ENCODE measurements at places on chromosomes 12 and 14. TPM values are rescaled to one million over a fixed set of nuclear protein-coding genes. Genes with fewer than 3 reads are reported as not detected.
A peak's percentile ranks its signal among the peaks of the same experiment; 100 is the strongest.

Gene TTC6
- not detected for total RNA-seq

DNA sequence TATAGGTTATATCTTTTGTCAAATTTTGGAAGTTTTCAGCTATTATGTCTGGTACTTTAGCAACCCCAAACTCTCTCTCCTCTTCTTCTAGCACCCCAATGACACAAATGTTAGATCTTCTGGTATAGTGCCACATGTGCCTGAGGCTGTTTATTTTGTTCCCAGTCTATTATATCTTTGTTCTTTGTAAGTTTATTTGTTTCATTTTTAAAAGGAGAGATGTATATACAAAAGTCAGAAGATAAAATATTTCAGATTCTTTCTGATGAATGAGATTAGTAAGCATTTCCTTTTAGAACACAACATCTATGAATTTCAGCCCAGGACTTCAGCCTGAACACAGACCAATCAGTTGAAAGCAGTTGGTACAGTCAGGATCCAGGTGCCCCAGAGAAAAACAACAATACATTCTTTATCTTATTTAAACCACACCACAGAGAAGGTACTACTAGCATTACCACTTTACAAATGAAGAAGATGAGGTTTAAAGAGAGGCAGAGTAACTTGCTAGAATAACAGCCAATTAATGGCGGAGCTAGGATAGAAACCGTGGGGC, 114.1 kb upstream of the BTG1 start:
- no peak for DNase-seq

GRCh38 chr12:99957866-99958466, 26.8 kb downstream of the ANKS1B start:
- DNase-seq, result no peak

- no peak for DNase-seq
Measured at GRCh38 chr14:89304972-89305703, 111.9 kb downstream of the FOXN3 start.

DNA sequence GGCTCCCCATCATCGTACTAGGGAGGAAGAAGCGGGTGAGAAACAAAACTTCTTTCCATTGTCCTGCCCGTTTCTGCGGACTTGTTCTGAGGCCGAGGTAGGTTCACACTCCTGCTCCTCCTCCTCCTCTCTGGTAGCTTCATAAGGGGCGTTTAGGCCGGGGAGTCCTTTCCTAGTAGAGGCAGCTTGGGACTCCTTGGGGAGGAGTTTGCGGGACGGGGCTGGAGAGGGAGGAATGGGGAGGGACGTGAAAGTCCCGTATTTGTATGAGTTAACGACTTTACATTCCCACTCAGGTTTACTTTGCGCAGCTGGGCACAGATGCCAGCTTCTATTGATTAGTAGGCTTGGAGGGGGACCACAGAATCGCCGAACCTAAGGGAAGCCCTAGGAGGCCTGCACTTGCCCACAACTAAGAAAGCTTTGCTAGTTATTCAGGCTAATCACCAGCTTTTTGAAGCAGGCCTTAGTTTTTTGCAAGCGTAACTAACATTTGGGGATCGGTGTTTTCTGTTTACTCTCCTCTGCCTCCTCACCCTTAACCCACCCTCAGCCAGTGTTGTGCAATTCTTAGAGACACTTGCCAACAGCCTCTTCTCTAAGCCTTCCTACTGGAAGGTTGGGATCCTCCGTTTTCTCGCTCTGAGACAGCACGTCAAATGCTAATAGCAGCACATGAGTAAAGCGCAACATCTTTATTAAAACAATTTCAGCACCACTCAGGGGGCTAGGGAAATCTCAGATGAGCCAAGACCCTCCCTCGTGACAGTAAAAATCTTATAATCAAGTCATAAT, 499 bp downstream of the RNASE4 start:
- no peak for DNase-seq

Gene RHOF
- total RNA-seq, result 11.3 TPM

DNA sequence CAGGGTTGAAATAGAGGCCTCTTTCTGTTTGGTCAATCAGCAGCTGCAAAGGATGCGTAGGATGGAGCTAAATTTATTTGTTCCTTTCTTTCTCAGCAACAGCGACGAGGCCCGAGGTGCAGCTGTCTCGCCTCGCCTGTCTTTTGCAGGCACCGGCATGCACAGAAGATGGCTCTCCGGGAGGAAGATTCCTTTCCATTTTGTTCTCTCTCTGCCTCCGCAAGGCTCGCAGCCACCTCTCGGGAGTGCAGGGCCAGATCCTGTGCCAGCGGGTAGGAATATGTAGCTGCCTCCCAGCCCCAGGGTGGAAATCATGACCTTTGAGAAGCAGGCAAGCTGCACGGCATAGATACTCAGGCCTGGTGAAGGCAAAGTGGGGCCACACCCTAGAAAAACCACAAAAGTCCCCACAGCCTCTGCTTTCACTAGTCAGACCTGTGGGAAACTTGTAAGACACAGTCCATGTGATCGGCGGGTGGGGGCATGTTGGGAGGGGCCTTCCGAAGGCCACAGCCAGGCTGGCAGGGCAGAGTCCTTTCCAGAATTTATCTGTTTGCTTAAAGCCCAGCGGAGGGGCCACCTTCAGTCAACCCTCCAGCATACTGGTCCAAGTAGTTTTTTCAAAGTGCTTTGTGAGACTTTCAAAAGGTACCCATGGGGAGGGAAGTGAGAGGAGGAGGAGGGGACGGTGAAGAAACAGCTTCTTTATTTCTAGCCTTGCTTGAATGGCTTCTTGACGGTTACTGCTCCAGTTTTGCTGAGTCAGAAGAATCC, at the start of gene MAP1LC3B2:
TSS of gene MAP1LC3B2 (plus strand) at position 220 of the 774 bp plus-strand sequence. CDS start 16,562 bp downstream, outside the sequence.
- DNase-seq, result peak; percentile 90

GRCh38 chr12:106068296-106068695, 70.5 kb downstream of the NUAK1 start:
- DNase-seq, result no peak

- DNase-seq, result no peak
Measured at GRCh38 chr14:105146976-105147635, 21.5 kb downstream of the JAG2 start.

- no peak for DNase-seq
Measured at GRCh38 chr12:132218915-132219314, 74.7 kb downstream of the NOC4L start.
